Peyer's patch (tissue), 4 donors: ENCODE measurements at places on chromosomes 6 and 20. TPM values are rescaled to one million over a fixed set of nuclear protein-coding genes. Genes with fewer than 3 reads are reported as not detected.

- H3K27ac ChIP-seq = no peak overlapping the region
- no peaks in the 10 kb centered on the region for H3K36me3 ChIP-seq
- no peak for DNase-seq
- H3K27me3 ChIP-seq = no peaks in the 10 kb centered on the region
- no peak overlapping the region for H3K4me3 ChIP-seq
Observed at GRCh38 chr6:168396561-168396960, 44.4 kb upstream of the SMOC2 start.

DNA sequence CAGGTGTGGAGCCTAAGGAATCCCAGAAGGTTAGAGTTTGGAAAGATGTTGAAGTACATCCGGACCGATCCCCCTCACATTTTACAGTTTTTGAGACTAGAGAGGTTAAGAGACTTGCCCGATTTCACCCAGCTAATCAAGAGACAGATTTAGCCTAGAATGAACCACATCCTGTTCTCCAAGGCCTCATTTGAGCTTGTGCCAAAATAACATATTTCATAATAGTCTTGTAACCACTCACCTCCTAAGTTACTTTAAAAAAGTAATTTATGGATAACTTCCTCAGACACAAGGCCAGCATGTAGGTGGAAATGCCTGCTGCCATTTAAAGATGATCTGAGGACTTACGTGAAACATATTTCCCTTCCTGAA, 39.8 kb upstream of the ARHGAP18 start:
- peak overlapping the region; percentile 56 for H3K27ac ChIP-seq
- H3K27me3 ChIP-seq = no peaks in the 10 kb centered on the region
- H3K36me3 ChIP-seq = no peaks in the 10 kb centered on the region

GRCh38 chr20:38217791-38218565, 42.6 kb downstream of the KIAA1755 start:
- no peaks in the 10 kb centered on the region for H3K4me1 ChIP-seq
- H3K27me3 ChIP-seq = no peaks in the 10 kb centered on the region
- no peak for DNase-seq
- no peaks in the 10 kb centered on the region for H3K36me3 ChIP-seq

- H3K4me3 ChIP-seq = no peak overlapping the region
- H3K36me3 ChIP-seq = no peaks in the 10 kb centered on the region
- no peaks in the 10 kb centered on the region for H3K4me1 ChIP-seq
- no peak overlapping the region for H3K27ac ChIP-seq
- DNase-seq = no peak
Observed at GRCh38 chr20:5703681-5704101, 46.5 kb upstream of the SHLD1 start.

Gene DLL1
- total RNA-seq = 16.3 TPM

Gene KIF25
- total RNA-seq = not detected
